ENCODE measurements at places on chromosomes 2 and 18.

- H3K4me1 ChIP-seq = peaks cover 17% of the 10 kb centered on the region
- H3K27me3 ChIP-seq = no peaks in the 10 kb centered on the region
- no peak overlapping the region for H3K27ac ChIP-seq
- no peak for DNase-seq
Observed at GRCh38 chr2:47403609-47404193, 745 bp downstream of the MSH2 start.

DNA sequence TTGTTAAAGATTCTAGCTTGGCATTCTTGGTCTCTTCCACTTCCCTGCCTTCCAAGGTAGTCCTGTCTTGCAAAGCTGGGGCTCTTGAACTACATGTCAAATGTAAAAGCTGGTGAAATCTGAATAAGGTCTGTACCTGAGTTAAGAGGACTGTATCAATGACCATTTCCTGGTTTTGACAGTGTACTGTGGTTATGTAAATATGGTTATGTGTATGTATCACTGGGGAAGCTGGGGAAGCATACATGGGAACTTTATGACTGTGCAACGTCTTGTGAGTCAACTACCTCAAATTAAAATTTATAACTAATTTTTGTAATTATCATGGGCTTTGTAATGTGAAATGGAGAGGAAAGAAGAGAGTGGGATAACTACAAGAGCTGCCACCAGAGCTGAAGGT lies 81.7 kb downstream of the COL4A4 start:
- no peak overlapping the region for H3K4me3 ChIP-seq
- H3K27ac ChIP-seq = no peak overlapping the region
- DNase-seq = no peak

GRCh38 chr2:19759880-19760279 lies 141.9 kb downstream of the TTC32 start:
- H3K4me1 ChIP-seq = peaks cover 7% of the 10 kb centered on the region
- no peaks in the 10 kb centered on the region for H3K27me3 ChIP-seq

- DNase-seq = no peak
- no peak overlapping the region for H3K27ac ChIP-seq
- no peaks in the 10 kb centered on the region for H3K36me3 ChIP-seq
Observed at GRCh38 chr18:4821801-4822200, 366.7 kb upstream of the DLGAP1 start.

- no peak overlapping the region for H3K27ac ChIP-seq
- no peaks in the 10 kb centered on the region for H3K36me3 ChIP-seq
- H3K4me1 ChIP-seq = peaks cover 19% of the 10 kb centered on the region
Observed at GRCh38 chr18:35458271-35458670, 39.5 kb downstream of the INO80C start.

DNA sequence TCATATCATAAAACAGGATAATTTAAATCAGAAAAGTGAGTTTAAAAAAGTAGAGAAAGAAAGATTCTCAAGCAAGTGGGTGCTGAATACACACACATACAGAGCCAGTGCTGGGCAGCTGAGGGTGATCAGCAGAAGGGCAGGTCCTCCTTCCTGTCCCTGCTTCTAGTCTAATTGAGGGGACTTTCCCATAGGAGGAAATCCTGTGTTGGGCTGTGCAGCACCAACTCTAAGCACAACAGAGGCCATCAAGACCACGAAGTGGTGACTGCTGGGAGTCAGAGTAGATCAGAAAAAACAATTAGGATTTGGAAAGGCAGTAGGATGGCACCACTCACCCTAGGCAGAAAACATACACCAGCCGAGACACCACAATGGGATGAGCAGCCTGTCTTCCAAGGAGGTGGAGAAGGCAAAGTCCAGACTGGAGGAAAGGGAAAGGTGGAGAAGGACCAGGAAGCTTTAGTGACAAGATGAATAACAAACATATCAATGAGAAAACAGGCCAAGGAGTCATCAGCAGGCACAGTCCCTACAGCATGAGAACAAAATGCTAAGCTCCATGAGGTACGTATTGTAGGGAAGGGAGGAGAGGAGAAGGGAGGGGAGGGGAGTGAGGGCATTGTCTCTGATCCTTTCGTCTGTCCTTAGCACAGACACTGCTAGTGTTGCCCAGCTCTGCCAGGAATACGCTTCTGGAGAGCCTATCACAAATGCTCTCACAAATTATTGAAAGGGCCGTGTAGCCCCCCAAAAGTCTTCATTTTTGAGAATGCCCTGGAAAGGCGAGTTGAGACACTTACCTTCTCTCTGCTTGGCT lies 16.7 kb upstream of the MSGN1 start:
- no peaks in the 10 kb centered on the region for H3K36me3 ChIP-seq
- DNase-seq = no peak
- H3K4me1 ChIP-seq = no peaks in the 10 kb centered on the region
- H3K4me3 ChIP-seq = no peak overlapping the region

DNA sequence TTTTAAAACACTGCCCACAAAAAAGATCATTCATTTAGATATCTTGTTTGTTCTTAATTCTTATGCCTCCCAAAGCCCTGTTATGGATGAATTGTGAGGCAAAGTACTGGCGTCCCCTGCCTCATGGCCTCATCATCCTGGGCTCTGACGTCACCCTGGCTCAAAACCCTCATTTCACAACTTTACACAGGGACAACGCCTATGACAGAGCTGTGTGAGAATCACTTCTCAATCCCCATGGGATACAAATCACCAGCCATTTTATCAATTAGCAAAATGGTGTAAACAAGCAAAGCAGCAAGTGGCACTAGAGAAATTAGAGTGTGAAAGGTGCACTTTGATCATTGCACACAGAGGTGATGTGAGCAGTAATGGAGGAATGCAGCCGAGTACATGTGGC lies 16.6 kb downstream of the FHOD3 start:
- H3K27ac ChIP-seq = peak overlapping the region; percentile 20
- DNase-seq = no peak
- peaks cover 4% of the 10 kb centered on the region for H3K4me1 ChIP-seq
- H3K36me3 ChIP-seq = no peaks in the 10 kb centered on the region
- H3K4me3 ChIP-seq = no peak overlapping the region

GRCh38 chr2:183495589-183496267 lies 371.5 kb downstream of the NUP35 start:
- H3K4me1 ChIP-seq = no peaks in the 10 kb centered on the region
- no peak overlapping the region for H3K4me3 ChIP-seq
- H3K27me3 ChIP-seq = no peaks in the 10 kb centered on the region
- H3K36me3 ChIP-seq = no peaks in the 10 kb centered on the region
- DNase-seq = no peak

- H3K27me3 ChIP-seq = no peaks in the 10 kb centered on the region
- DNase-seq = no peak
- H3K4me1 ChIP-seq = peaks cover 8% of the 10 kb centered on the region
Observed at GRCh38 chr18:36354989-36355388, 57.5 kb downstream of the FHOD3 start.

DNA sequence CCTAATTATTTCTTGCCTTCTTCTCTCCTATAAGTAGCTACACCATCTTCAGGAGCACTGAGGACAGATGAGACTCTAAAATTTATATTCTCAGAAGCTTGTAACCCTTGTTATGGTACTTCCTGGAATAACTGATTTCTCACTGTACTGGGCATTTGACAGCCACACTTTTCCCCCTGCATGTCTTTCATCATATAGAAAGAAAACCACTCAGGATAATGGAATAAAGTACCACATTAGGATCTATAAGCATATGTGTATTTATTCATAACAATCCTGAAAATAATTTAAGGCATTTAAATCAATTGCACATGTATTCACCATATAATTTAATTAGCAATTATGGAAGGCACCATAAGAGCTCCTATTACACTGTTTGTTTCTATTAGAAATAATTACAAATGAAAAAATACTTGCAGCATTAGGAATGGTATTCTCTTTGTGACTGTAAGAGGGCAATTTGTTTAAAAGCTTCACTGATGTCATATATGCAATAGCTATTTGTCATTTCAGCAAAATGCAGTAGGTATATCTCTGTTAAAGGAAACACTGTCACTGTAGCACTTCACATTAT lies 216.9 kb upstream of the FSHR start:
- DNase-seq = no peak
- no peak overlapping the region for H3K4me3 ChIP-seq
- no peak overlapping the region for H3K27ac ChIP-seq
- no peaks in the 10 kb centered on the region for H3K27me3 ChIP-seq
- no peaks in the 10 kb centered on the region for H3K4me1 ChIP-seq

- H3K36me3 ChIP-seq = no peaks in the 10 kb centered on the region
- no peak overlapping the region for H3K27ac ChIP-seq
- peaks cover 20% of the 10 kb centered on the region for H3K4me1 ChIP-seq
- H3K4me3 ChIP-seq = no peak overlapping the region
Observed at GRCh38 chr2:227194219-227194618, 29.8 kb downstream of the COL4A3 start.

DNA sequence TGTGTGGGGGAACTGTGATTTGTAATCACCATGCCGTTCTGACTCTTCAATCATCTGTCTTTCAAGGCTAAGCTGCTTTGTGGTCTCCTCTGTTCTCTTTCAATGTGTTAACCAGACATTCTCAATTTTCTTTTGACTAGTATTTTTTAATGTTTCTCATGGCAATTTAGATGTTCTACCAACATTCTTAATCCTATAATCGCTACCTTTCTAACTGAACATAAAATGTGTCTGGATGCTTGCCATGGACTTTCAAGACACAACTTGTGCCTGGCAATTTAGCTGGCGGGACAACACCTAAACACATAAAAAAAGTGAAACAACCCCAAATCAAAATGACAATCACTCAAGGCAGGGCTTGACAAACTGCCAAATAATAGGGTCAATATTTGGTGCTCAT lies 135.0 kb upstream of the ACKR3 start:
- no peaks in the 10 kb centered on the region for H3K36me3 ChIP-seq
- no peak for DNase-seq
- no peaks in the 10 kb centered on the region for H3K27me3 ChIP-seq
- no peaks in the 10 kb centered on the region for H3K4me1 ChIP-seq
- no peak overlapping the region for H3K4me3 ChIP-seq
- no peak overlapping the region for H3K27ac ChIP-seq

DNA sequence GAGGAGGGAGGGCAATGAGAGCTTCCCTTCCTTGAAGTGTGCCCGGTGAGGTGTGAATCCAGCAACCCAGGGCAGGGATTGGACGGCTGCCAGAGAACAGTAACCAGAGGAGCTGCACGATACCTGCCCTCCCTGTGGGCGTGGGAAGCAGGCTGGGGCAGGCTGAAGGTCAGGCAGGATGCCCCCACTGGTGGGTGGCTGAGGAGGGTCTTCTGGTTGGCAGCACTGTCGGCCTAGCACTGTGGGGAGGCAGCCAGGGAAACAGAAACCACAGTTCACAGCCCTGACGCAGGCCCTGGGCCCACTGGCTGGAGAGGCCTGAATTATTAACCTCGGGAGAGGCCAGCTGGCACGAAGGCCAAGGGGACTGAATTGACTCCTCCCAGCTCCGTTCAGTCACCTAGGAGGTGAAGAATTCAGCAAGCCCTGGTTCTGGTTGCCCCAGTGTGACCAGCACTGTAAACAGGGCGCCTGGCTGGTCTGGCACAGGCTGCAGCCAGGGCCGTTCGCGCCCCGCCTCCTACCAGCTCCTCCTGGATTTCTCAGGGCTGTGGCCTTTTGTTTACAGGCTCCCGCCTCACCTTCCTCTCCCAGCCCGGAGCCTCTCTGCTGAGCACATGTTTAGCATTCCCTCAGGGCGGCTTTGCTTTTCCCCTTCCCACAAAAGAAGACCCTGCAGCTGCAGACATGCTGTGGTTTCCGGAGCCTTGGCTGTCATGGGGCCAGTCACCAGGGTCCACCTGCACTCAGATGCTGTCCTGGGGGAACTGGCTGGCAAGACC lies 97.8 kb downstream of the B3GNT2 start:
- peaks cover 7% of the 10 kb centered on the region for H3K4me1 ChIP-seq

DNA sequence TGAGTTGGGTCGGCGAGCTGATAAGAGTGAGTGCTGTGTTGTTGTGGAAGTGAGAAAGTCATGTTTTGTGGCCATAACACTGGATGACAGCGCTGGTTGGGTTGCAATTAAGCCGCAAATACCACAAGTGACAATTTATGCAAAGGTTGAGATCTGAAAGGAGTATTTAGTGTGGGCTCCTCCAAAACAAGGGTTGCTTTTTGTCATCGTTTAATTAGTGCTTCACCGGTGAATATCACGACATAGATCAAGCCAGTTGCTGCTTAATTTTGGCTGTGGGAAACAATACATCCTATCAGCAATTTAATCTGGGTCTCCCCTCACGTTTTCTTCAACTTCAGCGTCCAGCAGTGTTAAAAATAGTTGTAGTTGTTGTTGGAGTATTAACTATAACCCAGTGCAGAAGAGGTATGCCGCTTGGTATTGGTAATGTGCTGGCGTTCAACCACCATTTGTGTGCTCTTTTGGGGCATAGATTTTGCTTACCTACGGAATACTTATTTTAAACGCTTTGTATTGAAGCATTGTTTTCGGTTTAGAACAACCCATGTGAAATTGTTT lies 662 bp downstream of the ACVR2A start:
- no peaks in the 10 kb centered on the region for H3K36me3 ChIP-seq
- H3K4me3 ChIP-seq = peak overlapping the region; percentile 88
- H3K27ac ChIP-seq = no peak overlapping the region
- no peak for DNase-seq

DNA sequence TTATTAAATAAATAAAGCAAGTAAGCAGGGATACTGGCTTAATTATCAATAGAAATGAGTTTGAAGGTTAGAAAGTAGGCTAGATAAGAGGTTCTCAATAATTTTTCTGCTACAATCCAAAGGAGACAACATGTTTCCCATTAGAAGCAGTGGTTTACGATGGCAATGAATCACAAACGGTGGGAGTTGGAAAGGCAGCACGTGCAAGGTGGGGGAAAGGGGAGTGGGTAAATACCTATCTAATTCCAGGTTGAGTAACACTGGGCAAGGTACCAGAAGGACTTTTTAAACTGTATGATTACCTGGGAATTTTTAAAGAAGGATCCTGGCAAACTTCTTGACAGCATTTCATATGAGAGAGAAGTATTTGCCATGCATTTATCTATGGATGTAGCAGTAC lies 289.9 kb downstream of the NBAS start:
- no peak overlapping the region for H3K27ac ChIP-seq
- DNase-seq = no peak
- no peaks in the 10 kb centered on the region for H3K27me3 ChIP-seq
- H3K4me3 ChIP-seq = no peak overlapping the region
- H3K4me1 ChIP-seq = no peaks in the 10 kb centered on the region
- no peaks in the 10 kb centered on the region for H3K36me3 ChIP-seq

GRCh38 chr2:19256121-19256601 lies 102.3 kb downstream of the OSR1 start:
- H3K27ac ChIP-seq = no peak overlapping the region
- no peaks in the 10 kb centered on the region for H3K36me3 ChIP-seq
- no peak for DNase-seq
- H3K4me1 ChIP-seq = no peaks in the 10 kb centered on the region
- H3K27me3 ChIP-seq = no peaks in the 10 kb centered on the region

GRCh38 chr2:12073217-12073852 lies 326.9 kb downstream of the LPIN1 start:
- no peaks in the 10 kb centered on the region for H3K27me3 ChIP-seq
- no peaks in the 10 kb centered on the region for H3K4me1 ChIP-seq
- H3K4me3 ChIP-seq = no peak overlapping the region
- DNase-seq = no peak
- no peak overlapping the region for H3K27ac ChIP-seq
- no peaks in the 10 kb centered on the region for H3K36me3 ChIP-seq

- DNase-seq = no peak
- no peaks in the 10 kb centered on the region for H3K4me1 ChIP-seq
- H3K27me3 ChIP-seq = no peaks in the 10 kb centered on the region
- no peak overlapping the region for H3K4me3 ChIP-seq
- H3K27ac ChIP-seq = no peak overlapping the region
Observed at GRCh38 chr18:40058811-40059570, 1896.0 kb upstream of the PIK3C3 start.

- DNase-seq = no peak
- peak overlapping the region; percentile 65 for H3K4me3 ChIP-seq
- H3K4me1 ChIP-seq = peaks cover 15% of the 10 kb centered on the region
- H3K36me3 ChIP-seq = no peaks in the 10 kb centered on the region
- H3K27me3 ChIP-seq = peaks cover 18% of the 10 kb centered on the region
Observed at GRCh38 chr2:222320436-222321395, 21.9 kb upstream of the PAX3 start.
